ENCODE measurements at places on chromosomes 16 and 17.

- DNase-seq, result peak; percentile 87
These were observed at the start of gene IRX3 for GRCh38 chr16:54286366-54287130. Gene IRX3, minus strand, starts transcription at chr16:54286787. Its CDS starts 737 bp downstream, at chr16:54286050.

GRCh38 chr16:73152386-73153125 lies 104.6 kb upstream of the ZFHX3 start:
- DNase-seq, result no peak

- no peak for DNase-seq
These were observed 25.2 kb upstream of the CRISPLD2 start for GRCh38 chr16:84794626-84795025.

DNA sequence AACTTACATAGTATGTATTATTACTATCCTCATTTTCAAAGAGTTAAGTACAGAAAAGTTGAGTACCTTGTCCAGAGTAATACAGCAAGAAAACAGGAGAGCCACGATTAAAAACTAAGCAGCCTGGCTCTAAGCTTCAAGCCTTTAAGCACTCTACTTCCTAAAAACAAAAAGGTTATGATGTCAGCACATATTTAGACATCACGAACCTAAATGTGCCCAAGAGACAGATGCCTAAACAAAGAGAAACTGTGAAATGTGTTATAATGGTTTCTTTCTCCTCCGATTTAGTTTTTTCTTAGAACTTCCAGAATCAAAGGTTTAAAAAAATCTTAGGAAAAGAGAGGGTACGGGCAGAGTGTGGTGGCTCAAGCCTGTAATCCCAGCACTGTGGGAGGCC lies 151.0 kb downstream of the VPS53 start:
- no peak for DNase-seq

GRCh38 chr17:29787995-29788394 lies 142.0 kb downstream of the SSH2 start:
- no peak for DNase-seq

GRCh38 chr17:67672592-67673335 lies 45.0 kb upstream of the NOL11 start:
- DNase-seq, result no peak

DNA sequence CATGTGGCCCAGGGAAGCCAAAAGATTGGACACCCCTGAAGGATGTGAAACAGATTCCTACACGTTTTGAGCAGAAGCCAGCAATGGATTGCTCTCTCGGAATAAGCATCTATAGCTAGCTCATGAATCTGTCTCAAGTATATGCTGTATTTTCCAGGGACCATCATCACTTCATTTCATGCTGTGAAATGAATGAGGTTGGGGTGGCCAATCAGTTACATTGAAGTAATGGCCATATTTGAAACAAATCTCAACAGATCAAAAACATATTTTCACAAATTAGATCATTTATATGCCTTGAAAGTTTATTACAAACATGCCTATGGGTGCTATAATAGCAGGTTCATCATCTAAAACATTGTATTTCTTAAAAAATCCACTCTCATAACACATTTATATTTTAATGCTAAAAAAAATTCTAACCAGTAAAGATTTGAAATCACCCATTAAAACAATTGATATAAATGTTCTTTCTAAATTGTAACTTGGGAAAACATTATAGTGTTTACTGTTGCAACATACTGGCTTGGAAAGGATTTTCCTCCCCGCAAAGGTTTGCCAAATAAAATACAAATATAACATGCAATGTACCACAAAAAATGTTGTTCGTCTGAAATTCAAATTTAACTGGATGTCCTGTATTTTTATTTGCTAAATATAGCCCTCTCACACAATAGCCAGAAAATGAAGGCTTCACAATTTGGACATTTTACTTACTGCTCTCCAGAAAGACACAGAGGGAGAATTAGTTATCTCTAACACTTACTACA lies 743.6 kb downstream of the KCNJ2 start:
- peak; percentile 40 for DNase-seq

- peak; percentile 74 for DNase-seq
These were observed 3.0 kb downstream of the HOXB4 start for GRCh38 chr17:48575066-48575582.

GRCh38 chr17:81481073-81481799 lies 31.4 kb downstream of the ACTG1 start:
- DNase-seq, result peak; percentile 52

GRCh38 chr17:36608794-36609497 lies 7.6 kb downstream of the MRM1 start:
- peak; percentile 73 for DNase-seq

GRCh38 chr16:9138021-9138680 lies 46.7 kb downstream of the HAPSTR1 start:
- no peak for DNase-seq

- peak; percentile 49 for DNase-seq
These were observed 20.9 kb upstream of the FASN start for GRCh38 chr17:82118815-82119380.

GRCh38 chr17:17924131-17924856 lies 47.9 kb downstream of the TOM1L2 start:
- no peak for DNase-seq

DNA sequence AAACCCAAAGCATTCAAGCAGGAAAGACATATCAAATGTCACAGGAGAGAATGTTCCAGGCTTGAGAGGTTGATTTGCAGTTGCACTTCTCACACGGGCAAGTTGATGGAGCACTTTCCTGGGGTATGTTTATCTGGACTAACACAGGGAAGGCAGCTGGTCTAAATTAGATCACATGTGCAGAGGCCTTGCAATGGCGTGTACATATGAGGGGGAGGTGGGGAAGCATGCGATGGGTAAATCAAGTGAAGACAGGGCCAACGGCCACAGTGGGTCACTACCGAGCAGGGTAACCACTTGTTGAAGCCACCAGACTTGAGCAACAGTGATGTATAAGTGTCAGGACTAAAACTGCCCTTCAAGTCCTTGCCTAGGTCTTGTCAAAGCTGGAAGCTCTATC lies 156.6 kb upstream of the MAF start:
- no peak for DNase-seq

DNA sequence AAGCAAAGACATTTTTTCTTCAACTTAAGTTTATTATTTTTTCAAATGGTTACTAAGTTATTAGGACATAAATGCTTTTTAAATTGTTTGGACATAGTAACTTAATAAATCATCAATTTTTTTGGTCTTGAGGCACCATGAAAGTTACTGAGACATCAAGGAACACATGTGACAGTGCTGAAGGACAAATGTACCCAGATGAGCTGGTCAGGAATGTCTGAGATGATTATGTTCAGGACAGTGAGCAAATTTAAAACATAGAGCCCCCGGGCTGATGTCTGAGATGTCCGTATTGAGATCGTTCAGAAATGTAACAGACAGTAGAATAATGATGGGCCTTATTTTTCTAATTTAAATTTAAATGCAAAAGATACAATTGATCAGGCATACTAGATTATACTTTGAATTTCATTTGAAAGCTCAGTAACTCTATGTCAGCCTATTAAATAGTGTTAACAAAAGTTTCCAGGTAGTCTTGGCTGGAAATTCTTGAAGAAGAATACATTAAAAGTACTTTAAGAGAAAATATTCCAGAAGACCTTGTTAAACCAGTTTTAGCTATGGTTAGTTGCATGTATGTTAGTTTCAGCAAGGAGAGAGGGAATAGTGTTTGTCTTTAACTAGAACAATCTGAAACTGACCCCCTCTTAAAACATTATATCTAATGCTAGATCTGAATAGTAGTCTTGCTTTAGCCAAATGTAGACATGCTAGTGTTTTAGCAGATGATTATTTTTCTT lies 36.4 kb downstream of the SEC14L1 start:
- DNase-seq, result no peak

- no peak for DNase-seq
These were observed 10.7 kb upstream of the LCAT start for GRCh38 chr16:67954421-67955196.

- DNase-seq, result no peak
These were observed 8.7 kb downstream of the BCL7C start for GRCh38 chr16:30885196-30885595.

GRCh38 chr16:1946495-1947368 lies 3.7 kb upstream of the MSRB1 start:
- no peak for DNase-seq

DNA sequence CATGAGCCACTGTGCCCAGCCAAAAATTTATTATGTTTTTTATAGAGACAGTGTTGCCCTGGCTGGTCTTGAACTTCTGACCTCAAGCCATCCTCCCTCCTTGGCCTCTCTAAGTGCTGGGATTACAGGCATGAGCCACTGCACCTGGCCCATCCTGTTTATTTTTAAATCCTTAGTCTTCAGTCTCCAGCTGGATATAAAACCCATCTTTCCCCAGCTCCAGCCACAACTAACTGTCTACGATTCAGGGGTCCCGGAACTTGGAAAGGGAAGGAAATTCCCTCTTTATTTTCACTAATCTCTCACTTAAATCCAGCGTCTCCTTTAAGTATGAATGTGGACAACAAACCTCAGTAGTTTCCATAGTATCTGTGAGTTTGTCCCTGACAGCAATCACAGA lies 62.2 kb downstream of the IQCK start:
- no peak for DNase-seq

Data from fibroblast of the aortic adventitia (primary cell).